ENCODE measurements at places on chromosomes 5 and 9.

DNA sequence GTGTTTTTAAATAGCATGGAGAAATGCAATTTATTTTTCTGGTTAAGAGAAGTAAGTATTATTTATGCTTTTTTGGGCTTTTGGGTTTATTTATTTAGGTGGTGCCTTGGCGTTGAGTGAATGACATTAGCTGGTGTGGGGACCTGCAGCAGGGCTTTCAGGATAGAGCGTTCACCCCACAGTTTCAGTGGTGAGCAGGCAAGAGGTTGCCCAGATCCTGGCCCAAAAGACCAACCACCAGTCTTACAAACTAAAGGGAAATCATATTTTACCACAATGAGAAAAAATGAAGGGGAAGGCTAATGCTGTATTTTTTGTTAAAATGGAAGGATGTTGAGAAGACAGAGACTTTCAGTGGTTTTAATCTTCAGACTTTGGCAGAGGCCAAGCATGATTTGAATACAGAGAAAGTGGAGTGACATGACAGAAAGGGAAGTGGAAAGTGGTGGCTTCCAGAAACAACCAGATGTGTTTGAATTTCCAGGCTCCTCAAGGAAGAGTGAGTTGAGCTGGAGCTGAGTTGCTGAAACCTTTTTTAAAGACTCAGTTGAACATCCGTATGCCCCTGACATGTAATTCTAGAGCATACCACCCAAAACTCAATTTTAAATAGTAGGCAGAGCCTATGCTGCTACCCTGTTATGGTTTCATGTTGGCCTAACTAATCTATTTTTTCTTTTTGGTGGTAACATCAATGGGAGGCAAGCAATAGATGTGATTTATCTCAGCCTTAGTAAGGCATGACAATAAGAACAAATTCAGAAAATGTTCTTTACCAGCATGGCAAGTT lies 94.8 kb downstream of the AOPEP start:
- DNase-seq, result no peak

DNA sequence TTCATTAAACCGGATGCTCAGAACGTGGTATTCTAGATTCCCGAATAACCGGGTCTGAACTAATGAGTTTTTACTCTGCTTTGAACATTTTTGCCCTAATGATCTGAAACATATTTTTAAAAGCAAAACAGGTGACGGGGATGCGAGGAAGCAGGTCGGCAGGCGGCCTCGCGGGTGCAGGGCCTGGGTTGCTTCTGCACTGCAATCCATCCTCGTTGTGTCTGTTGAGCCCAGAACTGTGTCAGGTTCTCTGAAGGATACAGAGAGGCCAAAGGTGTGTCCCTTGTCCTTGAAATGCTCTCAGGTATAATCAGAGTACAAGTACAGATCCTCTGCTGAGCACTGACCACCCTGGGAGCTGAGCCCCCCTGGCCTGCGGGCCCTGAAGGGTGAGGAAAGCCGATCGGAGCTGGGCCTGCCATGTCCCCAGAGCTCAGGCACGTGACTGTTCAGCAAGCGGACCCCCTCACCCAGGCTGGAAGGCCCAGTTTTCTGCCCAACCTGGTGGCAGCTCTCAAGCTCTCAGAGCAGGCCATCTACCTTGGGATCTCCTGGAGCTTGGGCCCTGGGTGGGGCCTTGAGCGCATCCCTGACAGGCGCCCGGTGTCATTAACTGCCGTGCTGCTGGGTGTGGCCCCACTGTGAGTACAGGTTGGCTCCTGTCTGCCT lies 151.8 kb downstream of the OLFM1 start:
- no peak for DNase-seq

- no peak for DNase-seq
These were observed 15.5 kb downstream of the IRX4 start for GRCh38 chr5:1867114-1867814.

GRCh38 chr9:4042991-4043390 lies 256.9 kb downstream of the GLIS3 start:
- no peak for DNase-seq

- no peak for DNase-seq
These were observed 30.1 kb upstream of the MINAR2 start for GRCh38 chr5:129717751-129718310.

DNA sequence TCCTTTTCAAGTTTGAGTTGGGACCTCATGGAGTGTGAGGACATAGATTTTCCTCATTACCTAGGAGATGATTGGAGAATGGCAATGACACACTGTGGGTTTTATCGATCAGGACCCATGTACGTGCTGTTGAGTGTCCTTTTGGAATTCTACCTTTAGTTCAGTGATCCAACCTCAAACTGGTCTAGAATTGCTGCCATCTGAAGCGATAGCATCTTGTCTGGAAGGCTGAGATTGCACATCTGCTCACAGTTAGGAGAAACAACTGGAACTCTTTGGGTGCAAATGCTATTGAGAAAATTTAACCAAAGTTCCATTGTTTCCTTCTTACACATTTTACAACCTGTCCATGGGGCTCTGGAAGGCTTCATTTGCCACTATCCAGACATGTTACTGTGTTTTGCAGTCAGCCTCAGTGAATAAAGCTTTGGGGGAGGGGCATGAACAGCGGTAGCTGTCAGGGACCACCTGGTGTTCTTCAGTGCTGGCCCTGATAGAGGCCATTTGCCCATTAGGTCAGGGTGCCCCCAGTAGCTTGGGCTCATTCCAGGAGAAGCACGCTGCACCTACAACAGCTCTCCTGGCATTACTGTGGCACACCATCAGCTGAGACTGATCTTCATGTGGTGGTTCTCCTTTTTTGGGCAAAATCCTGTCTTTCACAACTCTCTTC lies 123.1 kb downstream of the PDE8B start:
- no peak for DNase-seq

DNA sequence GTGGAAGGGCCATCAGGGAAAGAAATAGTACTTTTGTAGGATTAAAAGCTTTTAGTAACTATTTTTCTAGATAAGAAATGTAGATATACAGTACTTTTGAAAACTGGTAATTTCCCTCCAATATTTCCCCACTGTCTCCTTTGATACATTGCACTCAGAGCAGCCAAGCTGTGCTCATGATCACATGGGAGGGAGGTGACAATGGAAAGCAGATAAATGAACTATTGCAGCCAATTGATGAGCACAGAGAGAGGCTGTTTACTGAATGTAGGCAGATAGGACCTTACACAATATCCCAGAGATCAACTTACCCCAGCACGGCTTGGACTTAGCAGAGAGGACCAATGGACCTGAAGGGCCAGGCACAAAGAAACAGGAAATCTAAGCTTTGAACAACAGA lies 178.0 kb upstream of the NREP start:
- no peak for DNase-seq

DNA sequence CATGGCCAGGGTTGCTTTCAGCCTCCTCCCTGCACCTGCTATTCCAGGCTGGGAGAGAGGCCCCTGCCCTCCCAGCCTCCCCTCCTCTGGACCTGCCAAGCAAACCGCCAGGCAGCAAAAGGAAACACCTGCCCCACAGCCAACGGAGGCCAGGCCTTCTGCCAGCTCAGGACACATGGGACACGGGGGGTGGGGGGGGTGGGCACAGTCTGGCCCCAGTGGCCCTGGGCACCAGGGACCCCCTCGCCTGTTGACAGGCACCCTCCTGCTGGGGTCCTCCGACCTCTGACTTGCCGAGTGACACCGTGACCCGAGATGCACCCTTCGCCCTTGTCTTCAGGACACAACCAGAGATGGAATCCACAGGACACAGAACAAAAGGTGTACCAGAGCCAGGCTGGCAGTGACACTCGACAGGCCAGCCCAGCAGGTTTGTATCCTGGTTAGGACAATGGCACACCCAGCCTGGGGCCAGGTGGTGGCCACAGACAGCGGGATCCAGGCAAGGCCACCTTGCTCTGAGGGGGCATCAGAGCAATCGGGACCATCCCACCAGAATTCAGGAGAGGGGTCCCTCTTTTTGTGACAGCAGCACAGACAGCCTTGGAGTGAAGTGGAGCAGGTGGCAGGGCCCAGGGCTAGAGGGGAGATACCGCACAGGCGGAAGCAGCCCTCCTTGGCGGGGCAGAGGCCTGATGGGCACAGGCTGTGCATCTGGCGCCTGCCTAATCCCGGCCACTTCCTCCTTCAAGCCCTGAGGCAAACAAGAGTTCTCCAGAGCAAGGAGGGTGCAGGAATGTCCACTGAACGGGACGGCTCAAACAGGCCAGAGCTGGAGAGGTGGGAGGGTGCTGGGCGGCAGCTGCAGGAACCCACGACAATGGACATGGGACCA lies 1.3 kb upstream of the TMEM210 start:
- DNase-seq, result no peak

GRCh38 chr5:56176155-56176798 lies 56.9 kb downstream of the ANKRD55 start:
- no peak for DNase-seq

DNA sequence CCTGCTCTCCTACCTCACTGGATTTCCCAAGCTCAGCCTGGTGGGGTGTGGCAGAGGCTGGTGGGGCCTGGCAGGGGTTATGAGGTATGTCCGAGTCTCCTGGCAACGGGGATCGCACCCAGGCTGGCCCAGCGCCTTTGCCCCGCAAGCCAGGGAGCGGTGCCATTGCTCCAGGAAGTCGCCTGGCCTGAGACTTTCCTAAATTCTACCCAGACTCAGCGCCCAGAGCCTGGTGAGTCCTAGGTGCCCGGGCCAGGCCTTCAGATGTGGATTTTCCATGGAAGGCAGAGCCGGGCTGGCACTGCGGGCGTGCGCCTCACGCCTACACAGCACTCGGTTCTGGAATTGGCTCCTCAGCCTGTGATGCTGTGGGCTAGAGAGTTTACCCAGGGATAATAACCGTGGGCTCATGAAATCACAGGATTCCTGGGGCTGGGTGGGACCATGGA lies 155.4 kb upstream of the COL5A1 start:
- DNase-seq, result no peak

DNA sequence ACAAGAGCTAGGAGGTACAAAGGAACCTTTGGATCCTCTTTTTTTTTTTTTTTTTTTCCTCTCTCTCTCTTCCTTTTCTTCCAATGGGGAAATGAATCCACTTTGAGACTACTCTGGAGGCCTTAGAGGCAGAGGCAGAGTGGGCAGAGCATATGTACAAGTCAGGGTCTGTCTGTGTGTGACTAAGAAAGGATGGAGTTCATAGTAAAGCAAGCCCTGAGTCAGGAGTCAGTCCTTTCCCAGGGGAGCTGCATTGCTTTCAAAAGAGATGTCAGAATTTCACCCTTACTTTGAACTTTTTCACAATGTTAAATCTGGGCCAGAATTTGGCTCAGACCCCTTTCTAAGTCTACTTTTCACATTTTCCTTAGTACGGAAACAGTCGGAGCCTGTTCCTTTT lies 792.4 kb upstream of the C9orf72 start:
- no peak for DNase-seq

DNA sequence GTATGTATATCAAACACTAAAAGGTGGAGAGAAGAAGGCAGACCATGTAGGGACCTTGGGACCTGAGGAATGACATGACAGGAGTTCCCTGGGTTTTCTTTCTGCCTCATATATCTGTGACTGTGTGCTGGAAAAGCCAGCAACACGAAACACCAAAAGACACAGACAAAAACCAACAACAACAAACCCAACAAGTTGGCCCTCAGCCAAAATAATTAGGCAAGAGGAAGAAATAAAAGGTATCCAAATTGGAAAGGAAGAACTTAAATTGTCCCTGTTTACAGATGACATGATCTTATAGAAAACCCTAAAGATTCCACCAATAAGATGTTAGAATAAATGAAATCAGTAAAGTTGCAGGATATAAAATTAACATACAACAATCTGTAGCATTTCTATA lies 21.7 kb downstream of the ABO start:
- no peak for DNase-seq

DNA sequence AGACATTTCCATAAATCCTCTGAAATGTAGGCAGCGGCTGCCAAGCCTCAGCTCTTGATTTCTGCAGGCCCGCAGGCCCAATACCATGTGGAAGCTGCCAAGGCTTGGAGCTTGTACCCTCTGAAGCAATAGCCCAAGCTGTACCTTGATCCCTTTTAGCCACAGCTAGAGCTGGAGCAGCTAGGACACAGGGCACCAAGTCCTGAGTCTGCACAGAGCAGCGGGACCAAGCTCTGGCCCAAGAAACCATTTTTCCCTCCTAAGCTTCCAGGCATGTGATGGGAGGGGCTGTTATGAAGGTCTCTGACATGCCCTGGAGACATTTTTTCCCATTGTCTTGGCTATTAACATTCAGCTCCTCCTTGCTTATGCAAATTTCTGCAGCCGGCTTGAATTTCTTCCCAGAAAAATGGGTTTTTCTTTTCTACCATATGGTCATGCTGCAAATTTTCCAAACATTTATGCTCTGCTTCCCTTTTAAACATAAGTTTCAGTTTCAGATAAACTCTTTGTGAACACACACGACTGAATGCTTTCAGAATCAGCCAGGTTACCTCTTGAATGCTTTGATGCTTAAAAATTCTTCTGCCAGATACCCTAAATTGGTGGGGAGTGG lies 14.4 kb upstream of the ZFR start:
- DNase-seq, result no peak

DNA sequence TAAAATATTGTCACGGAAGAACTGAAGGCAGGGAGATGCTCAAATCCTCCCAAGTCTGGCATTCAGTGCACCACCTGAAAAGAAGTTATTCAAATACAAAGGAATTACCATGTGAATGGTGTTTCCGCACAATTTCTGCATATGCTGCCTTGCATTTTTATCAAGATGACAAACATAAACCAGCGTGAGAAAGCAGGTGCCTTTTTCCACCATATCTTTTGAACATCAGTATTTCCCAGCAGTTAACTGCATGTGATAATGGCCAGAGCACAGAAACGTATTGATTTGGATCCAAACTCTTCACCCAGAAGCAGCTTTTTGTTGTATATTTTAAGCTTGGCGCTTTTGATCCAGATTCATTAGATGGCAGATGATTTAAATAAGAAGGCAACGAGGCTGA lies 808.0 kb downstream of the TLE1 start:
- no peak for DNase-seq

GRCh38 chr5:116135344-116135743 lies 50.5 kb downstream of the COMMD10 start:
- DNase-seq, result no peak

GRCh38 chr9:134318941-134319305 lies 7.3 kb upstream of the RXRA start:
- DNase-seq, result no peak

DNA sequence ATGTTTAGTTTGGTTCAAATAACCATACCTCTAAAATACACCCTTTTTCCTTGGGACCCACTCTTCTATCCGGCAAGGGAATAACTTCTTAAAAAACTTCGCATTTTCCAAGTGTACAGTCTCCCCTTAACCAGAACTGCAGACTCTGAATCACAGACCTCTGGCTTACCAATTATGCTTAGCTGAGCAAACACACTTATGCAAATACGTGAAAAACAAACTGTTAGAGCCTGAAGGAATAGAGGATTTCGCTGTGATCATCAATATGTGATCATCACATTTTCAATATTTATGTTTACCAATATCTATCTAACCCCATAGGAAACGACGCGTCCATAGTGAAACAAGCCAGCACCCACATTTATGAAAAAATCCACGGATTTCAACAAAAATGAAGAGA lies 1.3 kb downstream of the LPAR1 start:
- DNase-seq, result no peak

Data from amygdala (tissue), 56 donors.